Amniotic epithelial cell (primary cell): ENCODE measurements at places on chromosomes 4 and X.

GRCh38 chr4:174334628-174335027 lies 50.9 kb downstream of the CEP44 start:
- DNase-seq, result no peak

DNA sequence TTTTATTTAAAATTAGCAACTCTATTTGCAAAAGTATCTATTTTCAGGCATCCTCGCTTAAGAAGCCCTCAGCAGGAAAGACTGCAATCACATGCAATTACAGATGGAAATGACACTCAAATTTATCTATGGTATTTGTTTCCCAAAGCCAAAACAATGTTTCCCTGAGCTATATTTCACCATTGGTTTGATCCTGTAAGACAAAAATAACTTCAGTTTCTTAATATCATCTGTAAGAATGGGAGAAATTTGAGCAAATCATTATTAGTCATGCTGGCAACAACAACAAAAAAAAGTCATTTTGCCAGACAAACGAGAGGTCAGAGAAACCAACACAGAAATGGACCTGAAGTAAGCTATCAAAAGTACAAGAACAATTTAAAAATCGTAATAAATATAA lies 204.1 kb downstream of the NR3C2 start:
- peak; percentile 52 for DNase-seq

DNA sequence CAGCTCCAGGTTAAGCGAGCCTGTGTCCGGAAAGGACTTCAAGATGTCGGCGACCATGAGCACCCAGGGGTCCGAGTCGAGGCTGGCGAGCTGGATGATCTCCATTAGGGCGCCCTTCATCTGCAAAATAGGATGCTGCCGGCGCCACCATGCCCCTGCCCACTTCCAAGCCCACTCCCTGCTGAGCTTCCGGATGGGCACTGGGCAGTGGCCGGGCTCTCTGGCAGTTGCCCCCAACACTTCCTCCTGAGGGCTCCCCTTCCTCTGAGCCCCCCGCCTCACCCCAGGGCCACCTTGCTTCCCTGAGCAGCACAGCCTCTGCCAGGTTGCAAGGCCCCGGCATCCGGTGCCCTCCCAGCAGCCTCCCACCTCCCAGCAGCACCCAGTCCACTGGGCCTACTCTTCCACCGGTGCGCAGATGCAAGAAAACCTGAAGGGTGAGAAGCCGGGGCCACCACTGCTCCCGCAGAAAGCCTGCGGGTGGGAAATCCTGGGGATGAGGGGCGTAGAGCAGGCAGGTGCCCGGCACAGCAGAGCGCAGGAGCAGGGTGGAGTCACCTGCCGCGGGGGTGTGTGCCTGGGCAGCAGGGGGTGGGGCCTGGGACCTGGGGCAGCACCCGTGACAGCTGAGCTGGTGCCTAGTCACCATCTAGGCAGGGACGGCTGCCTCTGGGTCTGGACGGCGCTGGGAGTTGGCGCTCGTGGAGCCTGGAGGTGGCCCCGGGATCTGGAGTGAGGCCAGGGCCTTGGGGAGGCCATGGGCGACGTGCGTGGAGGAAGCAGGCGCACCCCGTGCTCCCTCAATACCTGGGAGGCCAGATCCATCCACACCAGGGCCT lies 17.0 kb downstream of the NELFA start:
- no peak for DNase-seq

- no peak for DNase-seq
Observed at GRCh38 chrX:106903856-106904528, 851 bp upstream of the RIPPLY1 start.

- peak; percentile 89 for DNase-seq
Observed at GRCh38 chr4:89136525-89136924, 25.2 kb downstream of the TIGD2 start.

DNA sequence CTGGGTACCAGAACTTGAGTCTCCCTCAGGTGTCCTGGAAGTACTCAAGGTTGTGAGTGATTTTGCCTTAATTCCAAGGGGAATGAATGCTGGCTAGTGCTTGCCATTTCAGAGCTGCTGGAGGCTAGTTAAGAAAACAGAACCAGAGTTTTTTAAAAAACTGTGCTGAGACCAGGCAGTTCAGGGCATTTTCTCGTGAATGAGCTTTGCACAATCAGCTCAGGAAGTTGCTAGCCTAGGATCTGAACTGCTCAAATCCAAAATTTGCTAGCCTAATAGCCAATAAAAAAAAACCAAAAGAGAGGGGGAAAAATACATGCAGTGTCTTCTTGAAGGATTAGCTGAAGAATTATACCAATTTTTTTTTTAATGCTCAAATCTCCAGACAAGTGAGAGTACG lies 292.7 kb downstream of the FBXW7 start:
- DNase-seq, result no peak

- DNase-seq, result no peak
Observed at GRCh38 chr4:171588764-171589163, 224.4 kb upstream of the GALNTL6 start.

DNA sequence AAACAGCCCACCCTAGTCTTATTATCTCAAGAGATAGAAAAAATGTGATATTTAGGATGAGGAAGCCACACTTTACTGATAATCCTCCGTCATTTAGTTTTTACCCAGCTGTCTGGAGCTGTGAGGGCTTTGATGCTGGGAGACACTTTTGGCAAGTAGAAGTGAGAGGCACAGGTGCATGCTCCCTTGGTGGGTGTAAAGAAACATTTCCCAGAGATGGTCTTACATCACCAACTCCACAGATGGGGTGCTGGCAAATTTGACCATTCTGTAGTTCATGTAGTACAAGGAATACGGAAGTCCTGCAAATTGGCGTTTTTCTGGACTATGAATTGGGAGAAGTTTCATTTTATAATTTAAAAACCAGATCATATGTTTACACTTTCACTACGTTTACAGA lies 28.5 kb downstream of the TRIM61 start:
- DNase-seq, result no peak

- no peak for DNase-seq
Observed at GRCh38 chr4:8291701-8292477, 22.3 kb downstream of the HTRA3 start.

GRCh38 chr4:177282284-177282835 lies 27.3 kb upstream of the NEIL3 start:
- DNase-seq, result no peak

- no peak for DNase-seq
Observed at GRCh38 chrX:129744861-129745321, 6.1 kb downstream of the XPNPEP2 start.

DNA sequence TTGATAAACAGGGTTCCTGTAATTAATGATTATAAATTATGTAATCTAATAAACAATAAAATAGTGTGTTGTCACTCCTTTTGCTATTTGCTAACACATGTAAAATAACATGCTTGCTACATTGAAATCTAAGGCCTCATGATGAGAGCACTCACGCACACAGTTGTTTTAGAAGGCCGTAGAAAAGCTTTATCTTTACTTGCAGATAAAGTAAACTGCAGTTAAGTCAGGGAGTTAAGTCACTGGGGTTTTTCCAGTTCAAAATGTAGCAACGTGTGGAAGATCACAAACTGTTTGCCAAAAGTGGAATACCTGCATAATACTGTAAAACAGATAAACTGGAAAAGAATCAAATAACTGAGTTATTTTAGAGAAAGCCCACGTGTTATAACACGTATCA lies 187.3 kb upstream of the PACRGL start:
- peak; percentile 58 for DNase-seq

- no peak for DNase-seq
Observed at GRCh38 chrX:84729408-84729807, 227.2 kb upstream of the HDX start.

- no peak for DNase-seq
Observed at GRCh38 chr4:61918507-61918906, 718.4 kb downstream of the ADGRL3 start.

- peak; percentile 24 for DNase-seq
Observed at GRCh38 chr4:156472624-156473023, 499.0 kb downstream of the PDGFC start.

DNA sequence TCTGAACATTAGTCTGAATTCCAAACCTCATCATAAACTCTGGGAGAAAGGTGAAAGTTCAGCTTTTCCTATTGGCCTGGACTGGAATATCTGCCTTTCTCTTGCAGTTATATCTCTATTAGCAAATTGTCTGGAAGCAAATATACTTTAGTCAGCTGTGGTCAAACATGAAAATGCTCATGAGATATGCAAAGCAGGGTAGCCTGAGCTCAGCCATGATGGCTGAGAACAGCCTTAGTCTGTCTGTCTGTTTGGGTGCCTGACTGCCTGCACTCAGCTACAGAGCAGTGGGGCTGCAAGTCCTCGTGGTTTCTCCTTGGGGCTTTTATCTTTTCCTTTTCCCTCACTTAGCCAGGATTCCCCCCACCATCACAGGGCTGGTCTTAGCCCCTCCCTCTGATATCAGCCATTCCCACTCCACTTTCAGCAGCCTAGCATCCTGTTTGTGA lies 19.5 kb upstream of the PGRMC2 start:
- DNase-seq, result no peak
